HT1080 (cell line): ENCODE measurements at places on chromosomes 1 and 21.

- DNase-seq = no peak
These were observed 784.5 kb downstream of the BRINP3 start for GRCh38 chr1:189693140-189693539.

DNA sequence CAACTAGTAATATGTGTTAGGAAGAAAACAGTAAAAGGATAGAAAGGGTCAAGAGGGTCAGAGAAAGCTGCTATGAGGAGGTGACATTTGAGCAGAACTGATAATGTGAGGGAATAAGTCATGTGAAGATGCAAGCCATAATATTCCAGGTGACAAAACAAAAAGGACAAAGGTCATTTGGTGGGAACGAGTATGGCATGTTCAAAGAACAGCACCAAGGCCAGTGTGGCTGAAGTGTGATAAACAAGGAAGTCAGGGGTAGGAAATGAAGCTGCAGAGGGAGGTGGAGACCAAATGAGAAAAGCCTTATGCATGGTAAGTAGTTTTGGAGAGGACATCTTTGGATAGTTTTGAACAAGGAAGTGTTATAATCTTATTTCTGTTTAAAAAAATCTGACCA is 46.7 kb downstream of the LPGAT1 start:
- no peak for DNase-seq

- DNase-seq = peak; percentile 31
These were observed 6.5 kb downstream of the IRF2BP2 start for GRCh38 chr1:234603221-234604204.

DNA sequence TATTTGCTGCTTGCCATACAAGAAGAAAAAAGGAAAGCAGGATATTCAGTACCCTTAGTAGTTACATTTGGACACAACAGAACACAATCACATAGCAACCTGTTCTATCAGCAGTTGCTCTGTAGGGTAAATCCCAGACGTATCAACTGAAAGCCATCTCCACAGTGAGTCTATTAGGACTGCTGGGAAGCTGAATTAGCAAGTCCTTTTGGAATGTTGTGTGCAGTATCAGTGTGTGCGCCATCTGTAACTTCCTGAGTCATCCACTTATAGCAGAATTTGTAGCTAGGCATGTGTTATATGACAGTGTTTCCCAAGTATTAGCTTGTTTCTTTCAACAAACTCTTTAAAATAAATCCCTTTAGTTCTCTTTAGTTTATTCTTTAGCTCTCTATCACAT is 21.3 kb downstream of the CCDC30 start:
- DNase-seq = peak; percentile 87

- DNase-seq = peak; percentile 44
These were observed 10.4 kb upstream of the GALE start for GRCh38 chr1:23810818-23811540.

DNA sequence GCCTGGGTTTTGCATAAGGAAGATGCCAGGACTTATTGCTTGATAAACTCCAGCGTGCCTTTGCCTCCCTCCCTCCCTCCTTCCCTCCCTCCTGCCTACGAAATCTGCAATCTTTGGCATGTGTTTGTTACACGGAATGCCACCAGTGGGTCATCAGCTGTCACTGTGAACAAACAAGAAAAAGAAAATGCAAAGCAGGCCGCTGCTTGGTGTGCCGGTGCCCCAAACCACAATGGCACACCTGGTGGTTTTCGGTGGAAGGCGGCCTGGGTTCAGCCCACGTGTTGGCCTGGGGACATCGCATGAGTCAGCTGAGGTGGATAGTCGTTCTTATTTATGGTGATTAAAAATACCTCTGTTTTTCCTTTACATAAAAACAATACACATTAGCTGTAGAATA is 16.3 kb upstream of the IFNLR1 start:
- DNase-seq = no peak

DNA sequence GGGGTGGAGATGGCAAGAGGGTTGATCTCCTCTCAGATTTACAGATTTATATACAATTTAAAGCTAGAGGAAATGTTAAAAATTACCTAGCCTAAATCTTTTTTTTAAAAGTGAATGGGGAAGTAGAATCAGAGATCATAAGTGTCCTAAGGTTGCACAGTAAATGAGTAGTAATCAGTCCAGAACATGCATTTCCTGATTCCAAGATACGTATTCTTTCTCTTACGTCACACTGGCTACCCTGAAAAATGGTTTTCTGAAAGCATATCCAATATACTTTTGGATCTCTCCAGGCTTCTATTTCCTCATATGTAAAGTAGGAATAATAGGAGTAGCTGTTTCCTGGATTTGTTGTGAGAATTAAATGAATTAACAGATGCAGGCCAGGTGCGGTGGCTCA is 11.7 kb downstream of the GADD45A start:
- DNase-seq = no peak

GRCh38 chr1:186985889-186986491 is 157.2 kb downstream of the PLA2G4A start:
- peak; percentile 55 for DNase-seq

- no peak for DNase-seq
These were observed 19.5 kb upstream of the SRP9 start for GRCh38 chr1:225757927-225758656.

- DNase-seq = peak; percentile 29
These were observed 20.9 kb downstream of the SLC1A7 start for GRCh38 chr1:53121319-53122172.

DNA sequence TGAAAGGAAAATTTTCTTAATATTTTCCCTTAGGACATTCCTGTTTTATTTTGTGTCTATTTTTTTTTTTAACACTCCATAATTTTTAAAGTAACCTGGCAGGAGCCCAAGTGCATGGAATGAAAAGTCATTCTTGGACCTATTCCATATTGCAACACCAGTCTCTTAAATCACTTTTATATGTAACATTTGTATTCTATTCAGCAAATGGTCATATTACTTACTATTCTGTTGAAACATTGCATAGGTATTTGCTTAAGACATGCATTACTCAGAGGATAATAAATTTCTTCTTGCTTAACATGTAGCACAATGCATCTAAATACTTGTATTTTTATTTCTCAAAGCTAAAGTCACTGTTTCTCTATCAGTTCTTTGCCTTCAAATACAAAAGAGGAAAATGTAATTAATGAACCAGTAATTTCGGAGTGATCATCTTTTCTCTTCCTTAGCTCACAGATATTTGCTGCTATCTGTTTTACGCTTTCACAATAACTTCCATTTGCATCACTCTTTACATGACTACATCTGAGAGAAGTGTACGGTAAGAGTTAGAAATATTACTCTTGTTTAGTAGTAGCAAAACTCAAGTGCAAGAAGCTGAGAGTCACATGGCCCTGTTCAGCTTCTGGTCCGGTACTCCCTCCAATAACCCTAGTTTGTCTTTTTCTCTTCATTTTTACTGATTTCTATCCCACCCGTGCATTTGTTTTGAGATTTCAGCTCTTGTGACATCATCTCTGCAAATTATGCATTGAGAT is 394.8 kb downstream of the USP25 start:
- no peak for DNase-seq
